ENCODE measurements at places on chromosomes 2 and 18.

DNA sequence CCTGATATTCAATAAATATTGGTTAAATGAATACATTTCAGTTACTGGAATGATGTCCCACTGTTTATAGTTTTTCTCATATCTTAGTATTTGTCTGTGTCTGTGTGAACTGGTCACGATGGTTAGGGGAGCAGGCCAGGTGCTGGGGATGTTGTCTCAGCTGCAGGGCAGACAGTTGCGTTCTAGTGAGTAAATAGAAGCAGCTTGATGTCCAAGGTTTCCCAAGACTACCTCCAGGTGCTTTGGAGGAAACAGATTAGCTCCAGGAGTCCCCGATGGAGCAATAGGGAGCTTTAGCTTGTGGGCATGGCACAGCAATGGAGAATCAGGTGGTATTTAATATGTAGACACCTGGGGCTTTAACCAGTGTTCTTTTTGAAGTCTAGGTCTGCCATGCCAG lies 75.5 kb downstream of the GULP1 start:
- no peak for DNase-seq

DNA sequence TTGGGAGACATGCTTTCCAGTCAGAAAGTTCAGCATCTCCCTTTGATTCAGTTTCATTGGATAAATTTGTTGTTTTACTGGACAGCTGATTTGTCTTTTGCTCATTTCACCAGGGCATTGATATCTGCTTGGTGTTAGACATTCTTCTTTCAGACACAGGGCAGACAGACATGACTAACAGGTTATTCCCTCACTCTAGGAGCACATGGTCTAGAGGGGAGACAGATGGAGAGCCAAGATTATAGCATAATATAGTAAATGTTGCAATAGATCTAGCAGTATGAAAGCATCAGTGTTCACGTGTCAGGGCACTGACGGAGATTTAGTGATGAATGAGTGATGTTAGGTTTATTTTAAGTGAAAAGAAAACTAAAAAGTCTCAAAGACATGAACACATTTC lies 187.0 kb upstream of the CYRIA start:
- no peak for DNase-seq

GRCh38 chr2:55761526-55761925 lies 67.9 kb upstream of the PNPT1 start:
- no peak for DNase-seq

DNA sequence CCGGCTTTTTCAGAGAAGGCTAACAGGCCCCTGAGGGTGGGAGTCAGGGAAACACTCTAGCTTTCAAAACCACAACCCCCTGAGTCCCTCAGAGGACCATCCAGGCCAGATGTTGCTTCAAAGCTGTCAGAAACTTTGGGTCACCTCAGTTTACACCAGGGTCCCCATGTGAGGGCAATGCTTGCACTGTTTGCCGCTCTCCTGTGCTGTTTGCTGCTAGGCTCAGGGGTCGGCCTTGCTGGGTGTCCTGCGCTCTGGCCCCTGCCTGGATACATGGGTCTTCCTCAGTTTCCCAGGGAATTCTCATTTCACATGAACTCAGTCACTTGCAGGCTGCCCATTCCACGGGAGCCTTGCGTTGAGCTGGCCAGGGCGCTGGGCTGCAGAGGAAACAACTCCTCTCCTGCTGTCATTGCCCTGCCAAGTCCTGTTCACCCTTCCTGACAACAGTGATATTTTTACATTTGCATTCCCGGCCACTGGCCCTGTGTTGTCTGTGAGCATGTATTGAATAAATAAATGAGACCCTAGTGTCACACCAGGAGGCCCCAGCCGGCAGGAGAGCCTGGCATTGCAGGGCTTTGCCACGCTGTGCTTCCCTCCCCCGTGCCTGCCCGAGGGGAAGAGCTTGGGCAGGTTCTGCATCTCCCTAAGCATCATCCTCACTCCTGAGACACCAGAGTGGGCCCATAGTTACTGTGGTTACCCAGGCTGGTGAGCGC lies 73.2 kb upstream of the RAB6C start:
- DNase-seq = no peak

DNA sequence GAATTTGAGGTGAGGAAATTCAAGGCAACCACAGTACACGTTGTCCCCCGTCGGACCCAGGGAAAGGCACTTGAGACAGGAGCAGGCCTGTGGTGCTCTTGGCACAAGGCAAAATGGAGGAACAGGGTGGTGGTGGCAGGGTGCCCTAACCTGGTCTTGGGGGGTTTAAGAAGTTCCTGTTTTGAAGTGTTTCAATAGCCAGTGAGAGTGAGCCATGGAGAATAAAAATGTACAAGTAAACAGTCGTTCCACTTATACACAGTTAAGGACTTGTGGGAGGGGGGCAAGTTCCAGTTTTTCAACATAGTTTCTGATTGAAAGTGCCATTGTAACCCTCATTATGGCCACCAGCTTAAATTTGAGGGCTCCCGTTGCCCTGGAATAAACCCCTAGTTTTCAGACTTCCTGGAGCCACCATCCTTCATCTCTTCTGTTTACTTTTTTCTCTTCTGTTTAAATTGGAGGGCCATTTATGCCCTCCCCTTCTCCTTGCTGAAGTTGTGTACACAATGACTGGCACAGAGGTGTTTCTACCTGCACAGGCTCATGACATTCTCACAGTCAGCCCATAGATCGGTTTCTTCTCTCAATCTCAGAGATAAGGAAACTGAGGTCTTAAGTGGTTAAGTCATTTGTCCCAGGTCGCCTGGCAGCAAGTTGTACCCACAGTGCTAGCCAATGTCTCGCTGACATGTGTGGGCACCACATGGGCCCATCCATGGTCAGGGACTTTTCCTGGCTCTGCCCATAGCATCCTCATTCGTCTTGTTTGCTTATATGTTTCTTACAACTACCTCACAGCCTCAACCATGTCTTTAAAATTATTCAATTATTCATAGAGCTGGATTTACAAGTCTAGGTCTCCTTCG lies 66.0 kb upstream of the ST3GAL5 start:
- DNase-seq = no peak

GRCh38 chr2:224223851-224224555 lies 177.9 kb downstream of the FAM124B start:
- no peak for DNase-seq

- DNase-seq = no peak
These were observed 31.2 kb downstream of the GLS start for GRCh38 chr2:190911813-190912212.

DNA sequence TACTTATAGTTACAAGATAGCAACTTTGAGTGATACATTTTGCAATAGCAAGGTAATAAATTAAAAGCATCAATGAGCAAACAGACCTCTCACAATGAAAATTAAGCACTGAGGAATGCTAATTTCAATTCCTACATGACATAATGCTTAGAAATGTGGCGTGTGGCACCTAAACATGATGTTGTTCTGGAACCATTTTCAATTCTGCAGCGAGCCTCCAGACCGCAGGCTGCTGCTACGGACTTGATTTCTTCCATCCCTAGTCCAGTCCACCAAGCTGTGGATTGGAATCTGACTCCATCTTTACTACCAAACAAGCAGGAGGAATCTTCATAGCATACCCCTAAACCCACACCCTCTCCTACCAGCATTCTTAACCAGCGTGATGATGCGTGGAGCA lies 58.7 kb upstream of the ZNF397 start:
- DNase-seq = no peak

GRCh38 chr2:215535741-215536140 lies 99.9 kb upstream of the FN1 start:
- no peak for DNase-seq

DNA sequence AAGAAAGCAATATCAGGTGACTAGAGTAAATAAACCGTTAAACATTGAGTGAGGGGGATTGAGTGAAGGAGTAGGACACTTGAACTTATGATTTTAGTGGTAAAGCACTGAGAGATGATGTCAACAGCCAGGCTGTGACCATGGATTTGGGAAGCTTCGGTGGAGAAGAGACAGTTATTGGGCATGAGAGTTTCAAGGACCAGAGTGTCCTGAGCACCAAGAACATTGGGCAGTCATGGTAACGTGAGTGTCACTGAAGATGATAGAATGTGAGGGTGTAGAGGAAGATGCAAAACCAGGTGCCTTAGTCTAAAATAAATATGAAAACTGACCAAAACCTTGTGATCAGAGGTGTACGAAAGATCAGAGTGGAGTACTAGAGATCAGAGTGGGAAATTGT lies 248.1 kb downstream of the ASXL3 start:
- DNase-seq = no peak

GRCh38 chr2:237786936-237787335 lies 11.6 kb upstream of the RBM44 start:
- no peak for DNase-seq

- no peak for DNase-seq
These were observed 344.2 kb downstream of the ERBB4 start for GRCh38 chr2:212194396-212194795.

DNA sequence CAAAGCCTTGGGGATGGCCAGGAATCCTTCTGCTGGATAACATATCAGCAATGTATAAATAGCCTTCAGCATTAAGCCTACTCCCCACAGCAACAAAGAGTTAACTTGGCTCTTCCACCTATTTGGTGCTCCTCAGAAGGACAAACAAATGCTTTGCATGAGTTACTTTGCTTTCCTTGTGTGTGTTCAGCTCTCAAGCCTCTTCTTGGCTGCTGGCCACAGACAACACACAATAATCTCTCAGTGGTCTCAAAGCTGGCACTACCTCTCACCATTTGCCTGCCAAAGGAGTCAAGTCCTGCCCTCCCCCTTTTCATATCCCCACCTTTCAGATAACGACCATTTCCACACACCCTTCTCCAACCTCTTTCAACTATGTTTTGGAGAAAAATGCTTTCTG lies 17.5 kb downstream of the FTCDNL1 start:
- DNase-seq = no peak

DNA sequence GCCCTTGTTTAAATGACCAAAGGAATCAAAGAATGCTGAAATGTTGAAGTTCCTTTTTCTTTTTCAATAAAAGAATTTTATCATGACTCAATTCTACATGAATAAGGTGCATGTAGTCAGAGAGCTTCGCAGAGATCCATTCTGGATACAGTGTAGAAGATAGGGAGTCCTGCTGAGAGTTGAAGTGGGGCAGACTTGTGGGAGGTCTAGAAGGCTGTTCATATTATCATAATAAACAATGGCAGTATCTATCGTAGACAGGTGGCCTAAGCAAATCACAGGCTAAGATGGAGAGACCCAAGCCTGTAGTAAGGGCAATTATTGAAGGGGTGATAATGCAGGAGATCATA lies 1322.0 kb upstream of the CELF4 start:
- DNase-seq = no peak

Data from iPS-NIHi11 (cell line).